ENCODE measurements at places on chromosomes 5 and 9. TPM values are rescaled to one million over a fixed set of nuclear protein-coding genes. Genes with fewer than 3 reads are reported as not detected.

Gene POLE3
- 74.1 TPM for total RNA-seq

Gene SEMA6A
- total RNA-seq, result 0.21 TPM

Gene ADAMTS19
- total RNA-seq, result not detected

Gene EFNA5
- total RNA-seq, result 0.84 TPM

Gene PPP2R2B
- total RNA-seq, result 5.4 TPM

All from mononuclear cell (primary cell).